ENCODE measurements at places on chromosomes 16 and 17. TPM values are rescaled to one million over a fixed set of nuclear protein-coding genes. Genes with fewer than 3 reads are reported as not detected.
A peak's percentile ranks its signal among the peaks of the same experiment; 100 is the strongest.

- DNase-seq: peak; percentile 66
Measured at GRCh38 chr16:66604376-66605176, at the start of gene CMTM3. Gene CMTM3, plus strand, starts transcription at chr16:66604704. Its CDS starts 102 bp downstream, at chr16:66604806.

Gene TBKBP1
- 0.74 TPM for total RNA-seq

- DNase-seq: no peak
Measured at GRCh38 chr16:70705056-70705455, 19.2 kb upstream of the MTSS2 start.

Gene MT2A
- 195 TPM for total RNA-seq

Gene ZACN
- total RNA-seq: not detected

DNA sequence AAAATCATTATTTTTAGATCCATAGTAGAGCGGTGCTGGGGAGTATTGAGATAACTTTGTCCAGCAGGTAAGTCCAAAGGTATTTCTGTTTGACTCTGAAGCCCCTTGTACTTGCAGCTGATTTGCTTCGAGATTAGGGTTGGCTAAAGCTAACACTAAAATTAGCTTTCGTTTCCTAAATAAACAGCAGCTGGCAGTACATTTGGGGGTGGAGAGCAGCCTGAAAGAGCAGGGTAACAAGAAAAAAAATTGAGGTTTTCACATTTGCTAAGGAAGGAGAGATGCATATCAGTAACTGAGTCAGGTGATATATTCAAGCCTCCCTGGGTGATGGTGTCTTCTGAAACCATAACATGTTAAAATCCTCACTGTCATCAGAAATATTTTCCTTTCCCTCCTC, 37.4 kb upstream of the TMC5 start:
- DNase-seq: no peak

Gene EME2
- total RNA-seq: 8.9 TPM

GRCh38 chr16:28910086-28911031, 14.7 kb downstream of the RABEP2 start:
- peak; percentile 32 for DNase-seq

DNA sequence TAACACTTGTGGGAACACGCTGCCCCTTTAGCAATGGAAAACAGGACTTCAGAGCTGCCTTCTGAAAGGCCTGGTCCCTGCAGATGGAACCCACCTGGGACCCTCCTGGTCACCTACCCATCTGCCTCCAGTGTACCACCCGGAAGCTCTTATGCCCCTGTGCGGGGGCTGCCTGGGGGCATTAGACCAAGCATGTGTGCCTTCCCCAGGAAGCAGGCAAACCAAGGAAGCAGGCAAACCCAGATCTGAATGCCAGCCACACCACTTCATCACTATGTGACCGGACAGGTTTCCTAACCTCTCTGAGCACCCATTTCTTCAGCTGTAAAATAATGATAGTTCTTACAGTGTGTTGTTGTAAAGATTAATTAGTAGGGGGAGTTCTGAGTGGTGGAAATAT, 20.8 kb upstream of the LRRC37A3 start:
- no peak for DNase-seq

Gene CES1
- total RNA-seq: not detected

Gene KRT40
- total RNA-seq: not detected
